ENCODE measurements at places on chromosomes 13 and 19.

- no peak for DNase-seq
Measured at GRCh38 chr13:45331692-45332035, 9.3 kb downstream of the TPT1 start.

- DNase-seq = no peak
Measured at GRCh38 chr13:94173312-94173854, 306.1 kb downstream of the DCT start.

- no peak for DNase-seq
Measured at GRCh38 chr19:42276284-42276683, 7.2 kb downstream of the CIC start.

GRCh38 chr13:55347528-55347927, 1793.2 kb upstream of the PRR20A start:
- no peak for DNase-seq

DNA sequence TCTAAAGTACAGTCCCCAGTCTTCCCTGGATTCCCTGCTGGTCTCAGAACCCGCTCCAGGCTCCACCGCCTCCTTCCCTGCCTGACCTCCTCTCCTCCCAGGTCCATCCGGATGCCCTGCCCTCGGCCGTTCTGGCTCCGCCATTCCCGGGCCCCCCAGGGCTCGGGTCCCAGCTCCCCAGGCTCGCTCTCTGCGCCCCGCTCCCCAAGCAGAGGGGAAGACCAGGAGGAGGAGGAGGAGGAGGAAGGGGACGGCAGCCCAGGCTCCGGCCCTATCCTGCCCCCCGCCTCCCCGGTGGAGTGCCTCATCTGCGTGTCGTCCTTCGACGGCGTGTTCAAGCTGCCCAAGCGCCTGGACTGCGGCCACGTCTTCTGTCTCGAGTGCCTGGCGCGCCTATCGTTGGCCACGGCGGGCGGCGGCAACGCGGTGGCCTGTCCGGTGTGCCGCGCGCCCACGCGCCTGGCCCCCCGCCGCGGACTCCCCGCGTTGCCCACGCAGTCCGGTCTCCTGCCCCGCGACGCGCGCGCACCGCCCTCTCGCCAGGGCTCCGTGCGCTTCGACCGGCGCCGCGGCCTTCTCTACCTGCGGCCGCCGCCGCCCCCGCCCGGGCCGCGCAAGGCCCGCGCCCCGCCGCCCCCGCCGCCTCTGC, 647 bp downstream of the RNF225 start:
- no peak for DNase-seq
